ENCODE measurements at places on chromosomes 1 and 21.
A peak's percentile ranks its signal among the peaks of the same experiment; 100 is the strongest.

DNA sequence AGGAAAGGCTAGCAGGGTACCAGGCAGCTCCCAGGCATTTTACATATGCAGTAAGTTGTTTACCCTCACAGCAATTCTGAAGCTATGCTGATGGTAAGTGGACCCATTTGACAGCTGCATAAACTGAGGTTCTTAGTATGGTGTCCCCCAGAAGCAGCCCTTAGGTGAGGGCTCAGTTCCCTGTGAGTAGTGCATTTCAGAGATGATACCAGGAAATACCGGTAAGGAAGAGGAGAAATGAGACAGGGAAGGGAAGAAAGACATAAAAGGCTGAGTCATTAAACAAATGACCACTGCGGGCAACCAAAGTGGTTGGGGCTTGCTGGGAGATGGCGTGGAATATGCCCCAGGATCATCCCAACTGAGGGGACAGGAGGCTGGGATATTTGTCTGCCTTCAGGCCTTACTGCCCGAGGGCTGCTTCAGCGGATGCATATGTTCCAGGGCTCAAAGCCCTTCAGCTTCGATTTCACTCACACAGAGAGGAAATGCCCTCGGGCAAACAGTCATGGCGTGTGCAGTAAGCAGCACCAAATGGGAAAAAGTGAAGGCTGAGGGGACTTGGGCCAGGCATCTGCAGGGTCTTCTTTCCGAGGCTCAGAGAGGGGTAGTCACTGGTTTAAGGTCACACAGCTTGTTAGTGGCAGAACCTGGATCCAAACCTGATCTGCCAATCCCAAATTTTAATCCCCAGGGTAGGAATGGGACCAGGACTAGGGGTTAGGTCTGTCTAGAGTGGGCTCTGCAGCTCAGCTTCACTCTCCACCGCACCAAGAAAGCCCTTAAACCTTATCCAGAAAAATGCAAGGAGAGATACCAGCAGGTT is 133.7 kb upstream of the RUNX3 start:
- DNase-seq, result peak; percentile 66

- DNase-seq, result no peak
Measured at GRCh38 chr1:116119876-116120275, 8.7 kb downstream of the MAB21L3 start.

GRCh38 chr1:102879439-102879993 is 228.8 kb downstream of the COL11A1 start:
- DNase-seq, result no peak

DNA sequence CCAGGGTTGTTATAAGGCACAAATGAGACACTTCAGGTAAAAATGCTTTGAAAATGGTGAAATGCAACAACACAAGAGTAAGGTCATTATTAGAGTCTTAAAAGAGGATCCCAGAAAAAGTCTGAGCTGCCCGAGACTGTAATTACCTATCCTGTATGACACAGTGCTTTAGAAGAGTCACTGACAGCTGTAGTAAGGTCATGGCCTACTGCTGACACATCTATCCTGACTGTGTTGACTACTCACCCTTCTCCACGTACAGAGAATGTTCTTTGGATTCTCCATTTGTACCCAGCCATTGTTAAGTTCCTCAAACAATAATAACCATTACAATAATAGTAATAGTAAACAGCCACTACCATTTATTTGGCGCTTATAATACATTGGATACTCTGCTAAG is 104.4 kb downstream of the CACHD1 start:
- no peak for DNase-seq

GRCh38 chr1:31112266-31112935 is 46.9 kb upstream of the PUM1 start:
- peak; percentile 21 for DNase-seq

GRCh38 chr1:100415498-100415778 is 63.1 kb downstream of the CDC14A start:
- no peak for DNase-seq

DNA sequence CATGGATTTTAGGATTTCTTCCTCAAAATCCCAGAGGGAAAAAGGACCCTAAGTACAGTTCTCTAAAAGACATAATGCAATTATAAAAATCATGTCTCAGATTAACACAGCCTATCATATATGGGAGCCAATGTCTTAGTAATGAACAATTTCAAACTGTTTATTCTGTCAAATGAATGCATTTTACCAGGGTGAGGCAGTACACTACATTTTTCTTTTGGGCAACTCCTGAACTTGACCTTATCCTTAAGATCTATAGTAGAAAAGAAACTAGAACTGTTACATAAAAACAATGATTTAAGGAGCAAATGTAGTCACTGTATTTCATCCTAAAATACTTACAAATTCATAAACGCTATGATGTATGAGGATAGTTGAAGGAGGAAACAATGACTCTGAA is 226.3 kb upstream of the B3GALT2 start:
- no peak for DNase-seq

GRCh38 chr1:12458571-12458970 is 159.4 kb downstream of the DHRS3 start:
- DNase-seq, result no peak

GRCh38 chr1:24872061-24872850 is 57.8 kb downstream of the RUNX3 start:
- DNase-seq, result no peak

GRCh38 chr1:64965366-64966157 is 787 bp downstream of the JAK1 start:
- peak; percentile 65 for DNase-seq

GRCh38 chr1:192739476-192740184 is 69.2 kb upstream of the RGS2 start:
- DNase-seq, result no peak

DNA sequence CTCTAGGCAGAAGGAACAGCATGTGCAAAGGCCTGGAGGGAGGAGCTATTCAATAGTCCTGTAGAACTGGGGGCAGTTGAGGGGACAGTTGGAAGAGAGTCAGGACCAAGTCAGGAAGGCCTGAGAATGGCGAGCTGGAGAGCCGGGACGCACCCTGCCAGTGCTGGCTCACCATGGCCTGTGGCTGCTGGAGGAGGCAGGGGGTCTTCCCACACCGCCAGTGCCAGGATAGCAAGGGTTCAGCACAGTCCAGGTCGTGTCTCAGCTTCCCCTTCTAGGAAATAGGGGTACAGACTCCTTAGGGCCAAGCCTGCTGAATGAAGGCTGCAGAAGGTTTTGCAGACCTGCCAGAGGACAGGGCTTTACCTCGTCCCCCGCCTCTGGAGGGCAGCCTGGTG is 7.3 kb downstream of the PODN start:
- DNase-seq, result no peak

- no peak for DNase-seq
Measured at GRCh38 chr1:174070614-174071013, 48.5 kb upstream of the RC3H1 start.

- no peak for DNase-seq
Measured at GRCh38 chr1:175209493-175209921, 16.9 kb upstream of the KIAA0040 start.

GRCh38 chr1:67433837-67434236 is 3.6 kb upstream of the SERBP1 start:
- DNase-seq, result no peak

Measured in ELF-1 (cell line).